ENCODE measurements at places on chromosomes 2 and 18.

DNA sequence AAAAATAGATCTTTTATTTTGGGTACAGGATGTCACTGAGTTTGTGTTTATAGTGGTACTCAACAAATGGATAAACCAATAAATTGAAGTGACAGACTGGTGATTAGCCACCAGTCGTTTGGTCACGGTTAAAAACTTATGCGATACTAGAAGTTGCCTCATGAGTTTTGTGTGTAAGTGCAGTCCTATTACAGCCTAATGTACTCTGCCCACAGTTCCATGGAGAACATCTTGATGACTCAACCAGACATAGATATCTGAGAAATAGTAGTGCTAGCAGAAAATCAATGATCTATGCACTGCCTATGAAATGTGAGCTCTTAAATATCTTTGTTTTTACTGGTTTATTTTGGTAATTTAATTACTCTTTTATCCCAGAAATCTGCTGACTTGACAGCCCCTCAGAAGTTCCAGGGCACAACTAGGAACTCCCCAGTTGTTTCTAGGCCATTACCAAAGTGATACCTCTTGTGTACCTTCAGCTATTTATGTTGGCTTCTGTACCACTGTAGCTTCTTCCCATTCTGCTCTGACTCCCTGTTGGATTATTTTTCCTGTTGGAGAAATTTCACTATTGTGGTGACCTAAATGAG lies 209.1 kb upstream of the KCNJ3 start:
- DNase-seq, result no peak

- DNase-seq, result no peak
Observed at GRCh38 chr2:139160836-139161235, 380.6 kb upstream of the NXPH2 start.

DNA sequence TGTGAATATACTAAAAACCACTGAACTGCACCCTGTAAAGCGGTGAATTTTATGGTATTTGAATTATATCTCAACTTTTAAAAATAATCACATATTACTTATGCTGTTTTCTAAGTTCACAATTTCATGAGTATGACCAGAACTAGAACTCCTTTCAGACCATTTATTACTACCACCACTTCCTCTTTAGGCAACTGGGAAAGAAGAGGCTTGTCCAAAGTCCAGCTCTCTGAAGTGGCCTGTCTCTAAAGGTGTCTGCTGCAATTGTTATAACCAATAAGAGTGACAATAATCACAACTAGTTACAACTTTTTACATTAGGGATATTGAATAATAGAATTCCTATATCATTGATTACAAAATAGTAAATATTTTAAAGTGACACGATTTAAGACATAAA lies 267.9 kb upstream of the PIK3C3 start:
- no peak for DNase-seq

- DNase-seq, result no peak
Observed at GRCh38 chr2:166404831-166405568, 29.3 kb upstream of the SCN9A start.

GRCh38 chr18:24370120-24370519 lies 27.5 kb downstream of the OSBPL1A start:
- DNase-seq, result no peak

GRCh38 chr2:112301171-112301584 lies 25.8 kb downstream of the ZC3H6 start:
- DNase-seq, result no peak

DNA sequence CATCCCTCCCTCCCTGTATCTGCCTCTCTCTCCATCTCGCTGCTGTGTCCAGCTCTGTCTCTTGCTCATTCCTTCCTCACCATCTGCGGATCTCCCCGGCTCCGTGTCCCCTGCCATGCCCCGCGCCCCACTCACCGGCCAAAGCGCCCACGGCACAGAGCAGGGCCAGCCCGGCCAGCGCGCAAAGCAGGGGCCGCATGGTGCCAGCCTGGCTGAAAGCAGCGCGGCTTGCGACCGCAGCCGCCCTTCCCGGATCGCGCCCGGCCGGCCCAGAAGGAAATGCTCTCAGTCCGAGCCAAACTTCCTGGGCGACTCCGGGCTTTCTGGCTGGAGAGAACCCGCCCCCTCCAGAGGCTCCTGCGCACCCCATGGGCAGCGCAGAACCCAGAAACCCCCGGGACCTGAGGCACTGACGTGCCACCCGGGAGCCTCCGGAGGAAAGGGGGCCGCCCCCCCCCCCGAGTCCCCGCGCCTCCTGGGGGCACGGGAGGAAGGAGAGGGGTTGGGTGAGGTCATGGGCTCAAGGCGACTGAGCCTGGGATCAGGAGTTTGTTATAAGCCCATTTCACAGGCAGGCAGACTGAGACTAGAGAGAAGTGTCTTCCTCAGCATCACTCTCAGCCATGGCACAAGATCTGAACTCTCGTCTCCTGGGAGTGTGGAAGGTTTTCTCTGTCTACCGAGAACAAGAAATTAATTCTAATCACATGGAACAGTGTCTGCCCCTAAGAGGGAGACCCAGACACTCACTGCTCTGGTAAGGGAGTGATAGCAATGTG lies 45.2 kb upstream of the RAB6C start:
- DNase-seq, result no peak

- DNase-seq, result no peak
Observed at GRCh38 chr2:237568121-237568660, 1.8 kb downstream of the PRLH start.

DNA sequence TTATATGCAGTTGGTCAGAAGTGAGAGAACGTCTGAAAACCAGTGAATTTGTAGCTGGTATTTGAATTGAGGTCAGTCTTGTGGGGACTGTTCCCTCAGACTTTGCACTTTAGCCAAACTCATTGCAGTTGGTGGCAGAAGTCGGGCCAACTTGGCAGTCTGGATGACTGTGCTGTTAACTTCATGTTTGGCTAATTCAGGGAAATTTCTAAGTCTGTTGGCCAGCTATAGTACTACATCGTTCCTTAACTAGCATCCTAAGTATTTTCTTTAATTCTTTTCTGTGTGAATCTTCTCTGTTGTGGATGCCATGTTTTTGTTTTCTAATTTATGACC lies 806.8 kb upstream of the GCFC2 start:
- no peak for DNase-seq

GRCh38 chr2:144780983-144781382 lies 261.1 kb upstream of the ZEB2 start:
- DNase-seq, result no peak

DNA sequence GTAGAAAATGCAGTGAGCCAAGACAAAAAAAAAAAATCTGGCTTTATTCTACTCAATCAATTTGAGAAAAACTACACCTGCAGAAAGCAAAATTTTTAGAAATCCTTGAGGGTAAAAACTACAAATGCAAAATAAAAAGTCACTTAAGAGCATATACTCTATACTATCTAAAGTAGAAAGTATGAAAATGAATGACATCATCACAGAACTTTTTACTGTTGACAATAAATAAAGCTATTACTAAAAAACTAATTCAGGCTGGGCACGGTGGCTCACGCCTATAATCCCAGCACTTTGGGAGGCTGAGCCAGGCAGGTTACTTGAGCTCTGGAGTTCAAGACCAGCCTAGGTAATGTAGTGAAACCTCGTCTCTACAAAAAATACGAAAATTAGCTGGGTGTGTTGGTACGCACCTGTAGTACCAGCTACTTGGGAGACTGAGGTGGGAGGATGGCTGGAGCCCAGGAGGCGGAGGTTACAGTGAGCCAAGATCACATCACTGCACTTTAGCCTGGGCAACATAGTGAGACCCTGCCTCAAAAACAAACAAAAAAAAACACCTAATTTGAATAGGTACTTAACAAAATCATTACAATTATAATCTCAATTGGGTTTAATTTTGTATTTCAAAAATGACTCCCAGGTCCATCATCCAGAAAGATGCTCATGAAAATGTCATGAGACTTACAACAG lies 7.6 kb downstream of the NFU1 start:
- DNase-seq, result no peak

DNA sequence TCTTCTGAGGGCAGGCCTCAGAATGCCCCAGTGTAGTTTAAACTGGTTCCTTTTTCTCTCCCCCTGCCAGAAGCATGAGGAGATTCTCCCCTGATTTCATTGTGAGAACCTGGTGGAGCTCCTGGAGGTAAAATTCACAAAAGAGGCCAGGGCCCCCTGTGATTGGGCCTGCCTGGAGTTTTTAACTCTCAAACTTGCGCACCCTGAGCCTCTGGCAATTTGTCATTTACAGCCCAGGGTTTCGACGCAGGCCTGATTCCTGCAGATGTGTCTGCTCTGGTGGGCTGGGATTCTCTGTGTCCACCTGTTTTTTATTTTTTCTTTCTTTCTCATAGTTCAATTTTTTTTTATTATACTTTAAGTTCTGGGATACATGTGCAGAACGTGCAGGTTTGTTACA lies 157.9 kb downstream of the ASB1 start:
- no peak for DNase-seq

DNA sequence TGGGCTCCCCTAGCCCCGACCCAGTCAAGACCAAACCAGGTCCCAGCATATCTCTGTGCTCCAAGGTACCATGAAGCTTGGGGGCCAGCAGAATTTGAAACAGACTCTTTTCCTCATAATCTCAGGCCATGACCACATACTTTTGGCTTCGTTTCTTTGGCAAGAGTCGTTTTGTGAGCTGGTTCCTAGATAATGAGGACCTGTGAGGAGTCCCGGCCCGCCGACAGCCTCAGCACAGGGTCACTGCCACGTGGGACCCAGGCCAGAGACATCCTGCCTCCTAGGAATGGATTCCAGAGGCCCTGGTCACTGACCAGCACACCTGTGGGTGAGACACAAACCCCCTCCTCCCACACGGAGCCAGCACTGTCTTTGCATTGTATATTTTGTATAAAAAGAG lies 73.5 kb downstream of the VAPA start:
- DNase-seq, result no peak

- no peak for DNase-seq
Observed at GRCh38 chr2:25420820-25421237, 79.1 kb upstream of the DNMT3A start.

- no peak for DNase-seq
Observed at GRCh38 chr2:19187323-19188020, 171.0 kb downstream of the OSR1 start.

DNA sequence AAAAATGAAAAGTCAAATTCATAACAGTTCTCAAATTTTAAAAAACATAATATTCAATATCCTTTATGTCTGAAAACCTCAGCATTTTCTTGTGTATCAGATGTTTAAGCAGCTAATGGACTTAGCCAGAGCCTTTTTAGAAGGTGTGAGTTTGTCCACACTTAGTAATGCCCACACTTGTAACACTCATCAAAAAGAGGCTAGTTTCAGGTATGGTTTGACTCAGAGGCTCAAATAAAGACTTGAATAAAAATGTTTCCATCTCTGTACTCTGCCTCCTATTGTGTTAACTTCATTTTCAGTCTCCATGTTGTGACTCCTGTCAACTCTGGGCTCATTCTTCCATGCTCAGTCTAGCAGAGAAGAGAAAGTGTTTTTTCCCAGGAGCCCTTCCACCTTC lies 311.6 kb downstream of the IRS1 start:
- no peak for DNase-seq

DNA sequence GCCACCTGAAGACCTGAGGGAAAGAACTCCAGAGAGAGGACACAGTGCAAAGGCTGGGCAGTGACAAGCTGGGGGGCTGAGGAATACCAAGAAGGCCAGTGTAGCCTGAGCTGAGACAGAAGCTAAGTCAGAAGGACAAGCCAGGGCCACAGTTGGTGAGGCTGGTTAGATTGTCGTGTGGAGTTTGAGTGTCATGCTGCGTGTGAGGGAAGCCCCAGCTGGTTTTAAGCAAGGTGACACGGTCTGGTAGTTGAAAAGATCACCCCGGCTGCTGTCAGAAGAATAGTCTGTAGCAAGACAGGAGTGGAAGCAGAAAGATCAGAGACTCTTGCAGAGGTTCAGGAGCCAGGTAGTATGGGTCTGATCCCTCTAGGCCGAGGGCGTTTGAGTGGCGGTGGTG lies 50.6 kb upstream of the RMDN2 start:
- no peak for DNase-seq

DNA sequence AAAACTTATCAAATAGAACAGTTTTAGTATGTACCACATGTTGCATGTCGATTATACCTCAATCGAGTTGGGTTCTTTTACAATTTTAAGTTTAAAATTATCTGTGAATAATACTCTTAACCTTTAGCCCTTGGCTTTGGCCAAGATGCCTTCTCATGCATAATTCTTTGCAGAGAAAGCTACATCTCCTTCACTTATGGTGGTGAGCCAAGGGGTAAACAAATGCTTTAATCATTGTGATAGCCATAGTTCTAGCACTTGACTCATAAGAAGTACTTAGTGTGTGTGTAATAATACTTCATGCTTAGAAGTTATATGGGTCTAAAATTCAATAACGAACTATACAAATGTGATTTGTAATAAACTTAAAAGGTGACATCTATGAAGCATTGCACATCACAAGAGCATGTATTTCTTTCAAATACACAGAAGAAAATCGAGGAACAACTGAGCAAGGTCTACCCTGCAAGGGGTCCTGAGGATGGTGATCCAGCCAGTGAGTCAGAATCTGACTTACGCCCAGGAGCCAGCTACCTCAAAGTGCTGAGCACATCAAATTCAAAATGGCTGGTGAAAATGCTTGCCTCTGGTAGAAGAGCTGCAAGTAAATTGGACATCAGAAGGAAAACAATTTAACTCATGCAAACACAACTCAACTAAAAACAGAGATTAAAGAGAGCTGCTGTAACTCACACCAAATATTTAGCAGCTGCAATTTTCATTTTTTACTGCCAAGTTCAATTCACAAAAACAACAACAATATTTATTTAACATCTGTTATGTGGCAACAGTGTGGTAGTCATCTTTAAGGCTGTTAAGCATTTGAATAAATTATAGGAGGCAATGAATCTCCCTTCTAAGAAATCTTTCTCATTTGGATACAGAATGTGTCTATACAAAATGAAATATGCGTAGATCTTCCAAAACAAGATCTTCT lies 23.8 kb upstream of the TTC39C start:
- DNase-seq, result no peak

GRCh38 chr2:68974946-68975665 lies 670 bp downstream of the GKN1 start:
- DNase-seq, result no peak

DNA sequence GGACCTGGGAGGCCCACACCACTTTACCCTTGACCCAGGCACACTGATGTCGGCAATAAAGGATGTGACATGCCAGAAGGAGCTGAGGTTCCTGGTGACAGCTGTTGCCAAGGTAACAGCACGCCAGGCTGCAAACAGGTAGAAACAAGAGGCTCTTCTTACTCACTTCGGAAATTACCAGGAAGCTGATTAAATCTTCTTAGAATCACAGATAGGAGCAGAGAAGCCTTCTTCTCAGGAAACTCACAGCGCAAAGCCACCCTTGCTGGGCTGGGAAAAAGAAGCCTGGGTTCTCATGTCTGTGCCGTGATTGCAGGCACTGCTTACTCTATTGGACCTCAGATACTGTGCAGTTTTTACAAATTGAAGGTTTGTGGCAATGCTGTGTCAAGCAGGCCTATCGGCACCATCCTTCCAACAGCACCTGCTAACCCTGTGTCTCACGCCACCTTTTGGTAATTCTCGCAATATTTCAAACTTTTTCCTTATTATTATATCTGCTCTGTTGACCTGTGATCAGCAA lies 61.0 kb upstream of the TAF1B start:
- peak; percentile 55 for DNase-seq
